ENCODE measurements at places on chromosomes 11 and 22. TPM values are rescaled to one million over a fixed set of nuclear protein-coding genes. Genes with fewer than 3 reads are reported as not detected.
A peak's percentile ranks its signal among the peaks of the same experiment; 100 is the strongest.

GRCh38 chr11:108199446-108200321 is 22.8 kb downstream of the NPAT start:
- peak; percentile 75 for DNase-seq

DNA sequence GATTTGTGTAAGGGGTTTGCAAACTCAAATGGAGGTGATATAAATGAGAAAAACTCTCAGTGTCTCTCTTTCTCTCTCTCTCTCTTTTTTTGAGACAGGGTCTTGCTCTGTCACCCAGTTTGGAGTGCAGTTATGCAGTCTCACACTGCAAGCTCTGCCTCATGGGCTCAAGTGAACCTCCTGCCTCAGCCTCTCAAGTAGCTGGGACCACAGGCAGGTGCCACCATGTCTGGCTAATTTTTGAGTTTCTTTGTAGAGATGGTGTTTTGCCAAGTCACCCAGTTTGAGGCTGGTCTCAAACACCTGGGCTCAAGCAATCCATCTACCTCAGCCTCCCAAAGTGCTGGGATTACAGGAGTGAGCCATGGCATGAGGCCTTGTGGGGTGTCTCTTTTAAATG is 2.9 kb downstream of the BIRC3 start:
- DNase-seq, result no peak

ZNF280B gene
- 2.8 TPM for total RNA-seq

LDLRAD3 gene
- total RNA-seq, result 0.27 TPM
